Tibial artery (tissue), 4 donors: ENCODE measurements at places on chromosomes 7 and 10.

- DNase-seq = no peak
Observed at GRCh38 chr10:6061056-6061455, 1.1 kb downstream of the IL2RA start.

DNA sequence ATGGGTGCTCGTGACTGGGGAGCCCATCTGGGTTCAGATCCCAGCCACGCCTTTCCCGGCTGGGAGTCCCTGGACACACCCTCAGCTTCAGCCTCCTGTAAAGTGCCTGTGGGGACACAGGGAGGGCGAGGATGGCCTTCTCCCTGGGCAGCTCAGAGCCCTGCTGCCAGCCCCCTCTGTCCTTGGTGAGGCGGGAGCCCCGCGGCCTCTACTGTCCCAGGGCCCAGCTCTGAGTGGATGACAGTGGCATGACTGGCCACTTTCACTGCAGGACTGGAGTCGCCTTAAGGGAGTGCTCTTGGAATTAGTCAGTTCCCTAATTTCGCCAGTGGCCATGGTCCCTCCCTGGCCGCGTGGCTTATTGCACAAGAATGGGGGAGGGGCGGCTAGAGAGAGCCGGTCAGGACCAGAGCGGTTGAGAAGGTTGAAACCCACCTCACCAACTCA is 4.6 kb downstream of the BRI3 start:
- peak; percentile 91 for DNase-seq

- no peak for DNase-seq
Observed at GRCh38 chr7:131034166-131034881, 293.4 kb upstream of the MKLN1 start.

GRCh38 chr10:47300429-47300931 is 483 bp downstream of the GDF10 start:
- no peak for DNase-seq

GRCh38 chr10:73774637-73775036 is 7.2 kb upstream of the CHCHD1 start:
- no peak for DNase-seq

GRCh38 chr10:77637532-77638320 is at the start of gene KCNMA1:
TSS of gene KCNMA1 (minus strand) at chr10:77637808.
- peak; percentile 77 for DNase-seq

- no peak for DNase-seq
Observed at GRCh38 chr7:95046494-95047240, 139.3 kb downstream of the PPP1R9A start.

GRCh38 chr10:105797234-105797890 is 1156.3 kb downstream of the SORCS3 start:
- no peak for DNase-seq

GRCh38 chr7:42982604-42983115 is 50.5 kb downstream of the MRPL32 start:
- no peak for DNase-seq

GRCh38 chr10:93554760-93555432 is 11.6 kb upstream of the FFAR4 start:
- peak; percentile 65 for DNase-seq

- no peak for DNase-seq
Observed at GRCh38 chr10:16674147-16674703, 143.0 kb downstream of the RSU1 start.

DNA sequence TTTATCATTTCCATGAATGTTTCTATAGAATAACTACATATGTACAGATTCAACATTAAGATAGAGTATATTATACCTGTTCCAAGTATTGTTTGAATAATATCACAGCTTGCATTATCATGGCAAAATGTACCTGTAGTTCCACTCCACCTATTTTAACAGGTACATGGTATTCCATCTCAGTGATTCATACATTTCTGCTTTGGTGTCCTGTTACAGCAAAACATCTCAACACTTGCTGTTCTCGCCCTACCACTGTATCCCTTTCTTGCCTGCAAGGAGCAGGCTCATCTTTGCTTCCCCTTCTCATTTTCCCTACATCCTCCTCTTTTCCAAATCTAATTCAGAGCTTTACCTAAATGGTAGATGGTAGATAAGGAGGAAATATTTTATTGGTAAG is 27.1 kb upstream of the SGCE start:
- no peak for DNase-seq

DNA sequence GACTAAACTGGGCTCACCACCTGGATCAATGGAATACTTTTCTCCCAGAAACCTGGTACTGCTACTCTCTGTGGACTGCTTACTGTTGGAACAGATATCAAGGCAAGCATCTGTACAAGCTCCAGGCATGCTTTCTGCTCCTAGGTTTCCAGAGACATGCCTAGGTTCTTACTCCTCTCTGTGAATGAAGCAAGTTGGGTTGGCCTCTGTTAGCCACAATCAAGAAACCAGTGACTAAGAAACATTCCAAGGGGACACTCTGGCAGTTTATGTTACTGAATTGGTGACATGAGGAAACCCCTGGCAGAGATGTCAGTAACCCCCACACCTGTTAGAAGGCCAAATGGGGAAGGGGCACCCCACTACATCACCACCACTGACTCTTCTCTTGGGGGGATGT is 121.9 kb downstream of the GFRA1 start:
- no peak for DNase-seq

DNA sequence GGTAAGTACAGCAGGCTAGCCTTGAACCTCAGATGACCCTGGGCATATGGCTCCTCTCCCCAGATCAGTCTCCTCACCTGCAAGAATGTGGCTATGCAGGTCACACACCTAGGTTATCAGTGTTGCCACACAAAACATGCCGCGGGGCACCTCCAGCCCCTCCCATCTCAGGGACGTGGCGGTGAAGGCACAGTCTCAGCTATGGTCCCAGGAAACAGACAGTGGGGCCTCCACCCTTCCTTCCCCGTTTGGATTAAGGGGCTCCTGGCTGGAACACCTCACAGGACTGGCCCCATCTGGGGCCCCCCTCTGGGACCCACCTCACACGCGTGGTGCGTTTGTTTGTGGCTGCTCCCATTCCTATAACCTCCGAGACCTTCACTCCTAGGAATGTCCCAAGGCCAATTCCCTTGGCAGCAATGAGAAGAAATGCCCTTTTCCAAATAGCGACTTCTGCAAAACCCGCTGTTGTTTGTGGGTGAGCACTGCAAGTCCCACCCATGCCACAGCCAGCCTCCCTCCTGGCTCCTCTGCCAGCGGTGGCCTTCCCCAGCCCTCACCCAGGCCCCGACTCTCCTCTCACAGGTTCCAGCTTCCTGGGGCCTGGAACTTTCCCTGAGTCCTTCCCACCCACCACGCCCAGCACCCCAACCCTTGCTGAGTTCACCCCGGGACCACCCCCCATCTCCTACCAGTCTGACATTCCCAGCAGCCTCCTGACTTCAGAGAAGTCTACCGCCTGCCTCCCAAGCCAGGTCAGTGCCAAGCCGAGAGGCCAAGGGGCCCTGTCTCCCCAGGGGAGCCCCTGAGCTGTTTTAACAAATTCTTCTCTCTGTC is 17.1 kb downstream of the ZMIZ2 start:
- DNase-seq = no peak

- no peak for DNase-seq
Observed at GRCh38 chr7:106127984-106128780, 16.1 kb upstream of the SYPL1 start.

GRCh38 chr10:90306187-90306586 is 551.7 kb downstream of the HTR7 start:
- DNase-seq = no peak

DNA sequence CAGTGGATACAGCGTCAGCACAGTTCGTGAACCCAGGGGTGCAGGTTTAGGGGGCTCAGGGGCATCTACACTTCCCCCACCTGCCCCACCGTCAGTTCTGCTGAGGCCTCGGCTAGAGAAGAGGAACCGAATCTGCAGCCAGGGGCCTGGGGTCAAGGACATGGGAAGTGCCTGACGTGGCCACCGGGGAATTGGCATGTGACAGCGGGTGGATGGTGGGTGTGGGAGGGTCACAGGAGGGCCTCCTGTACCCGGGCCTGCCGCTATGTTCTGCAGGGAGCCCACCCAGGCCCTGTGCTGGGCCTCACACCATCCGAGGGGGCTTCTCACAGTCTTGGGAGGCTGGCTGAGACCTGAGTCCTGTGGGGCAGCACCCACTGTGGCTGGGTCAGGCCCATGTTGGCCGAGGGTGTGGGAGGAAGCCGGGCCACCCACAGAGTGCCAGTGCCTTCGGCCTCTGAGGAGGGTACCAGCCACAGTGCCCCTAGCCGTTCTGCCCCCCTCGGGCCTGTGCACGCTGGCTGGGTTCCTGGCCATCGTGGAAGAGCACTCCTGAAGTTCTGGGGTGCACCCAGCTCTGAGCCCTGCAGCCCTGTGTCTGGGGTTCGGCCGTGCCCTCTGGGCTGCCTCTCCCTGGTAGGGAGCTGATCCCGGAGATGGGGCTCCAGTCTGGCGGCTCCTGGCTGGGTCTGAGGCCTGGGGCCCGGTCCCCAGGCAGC is 5.9 kb downstream of the TTYH3 start:
- peak; percentile 76 for DNase-seq

- DNase-seq = peak; percentile 85
Observed at GRCh38 chr10:104328896-104329710, 9.2 kb downstream of the ITPRIP start.

DNA sequence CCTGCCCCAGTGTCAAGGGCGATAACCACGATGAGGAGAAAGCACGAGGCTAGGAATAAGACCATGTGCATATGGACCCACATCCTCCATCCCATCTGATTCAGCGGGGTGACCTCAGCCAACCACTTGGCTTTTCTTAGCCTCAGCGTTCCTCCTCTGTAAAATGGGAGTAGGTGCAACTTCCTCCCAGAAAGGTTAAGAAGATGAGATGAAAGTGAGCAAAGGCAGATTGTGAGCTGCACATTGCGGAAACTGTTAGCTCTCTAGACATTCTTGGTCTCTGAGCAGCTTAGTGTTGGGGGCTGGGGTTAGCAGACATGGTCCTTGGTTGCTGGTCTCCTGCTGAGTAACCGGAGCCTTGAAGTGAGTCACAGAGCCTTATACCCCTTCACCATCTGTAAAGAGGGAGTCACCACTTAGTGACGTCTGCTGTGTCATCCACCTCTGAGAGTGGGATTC is 497.3 kb upstream of the GALNT17 start:
- no peak for DNase-seq

GRCh38 chr10:59607970-59608369 is 101.7 kb downstream of the SLC16A9 start:
- DNase-seq = no peak

DNA sequence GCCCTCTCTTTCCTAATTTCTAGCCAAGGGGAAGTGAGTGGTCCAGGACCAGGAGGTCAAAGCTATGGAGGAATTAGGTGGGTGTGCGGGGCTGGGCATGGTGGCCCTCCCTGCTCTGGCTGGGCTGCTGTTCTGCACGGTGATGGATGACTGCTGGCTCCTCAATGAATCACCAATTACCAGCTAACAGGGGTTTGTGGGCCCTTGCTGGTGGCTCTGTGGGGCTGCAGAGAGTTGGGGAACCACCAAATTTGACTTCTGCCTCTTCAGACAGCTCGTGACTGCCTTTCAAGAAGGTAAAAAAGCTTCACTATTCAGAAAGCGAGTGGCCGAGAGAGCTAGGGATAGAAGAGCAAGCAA is 35.0 kb upstream of the HABP2 start:
- DNase-seq = no peak

- no peak for DNase-seq
Observed at GRCh38 chr7:54664235-54665228, 94.5 kb downstream of the SEC61G start.

GRCh38 chr10:29728541-29729049 is 93.8 kb upstream of the SVIL start:
- no peak for DNase-seq

DNA sequence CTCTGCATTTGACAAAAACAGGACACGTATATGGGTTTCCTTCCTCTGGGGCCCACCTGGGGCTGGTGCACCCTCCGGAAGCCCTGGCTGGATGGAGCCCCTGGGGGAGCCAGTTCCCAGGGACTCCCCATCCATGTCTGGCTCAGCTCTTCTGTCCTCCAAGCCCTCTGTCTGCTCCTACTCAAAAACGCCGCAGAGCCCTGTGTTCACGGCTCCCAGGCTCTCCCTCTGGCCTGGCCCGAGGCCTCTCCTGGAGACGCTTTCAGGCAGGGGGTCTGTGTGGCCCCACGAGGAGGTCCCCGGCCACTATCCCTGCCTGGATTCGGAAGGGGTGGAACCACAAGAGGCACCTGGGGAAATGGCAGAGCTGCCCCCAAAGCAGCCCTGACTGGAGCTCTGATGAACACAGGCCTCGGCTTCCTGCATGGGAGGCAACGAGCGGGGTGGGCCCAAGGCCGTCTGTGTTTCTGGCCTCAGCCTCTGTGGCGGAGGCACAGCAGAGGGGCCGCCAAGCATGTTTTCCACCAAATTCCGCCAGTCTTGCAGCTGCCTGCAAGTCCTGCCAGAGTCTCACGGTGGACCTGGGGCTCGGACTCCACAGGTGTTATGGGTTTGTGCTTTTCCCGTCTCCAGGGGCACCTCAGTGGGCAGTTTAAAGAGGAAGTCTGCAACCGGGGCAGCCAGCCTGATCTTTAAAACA is 22.6 kb upstream of the INPP5A start:
- peak; percentile 61 for DNase-seq

GRCh38 chr10:122404576-122404975 is 30.1 kb downstream of the PLEKHA1 start:
- no peak for DNase-seq

- no peak for DNase-seq
Observed at GRCh38 chr7:134014935-134015334, 112.2 kb upstream of the LRGUK start.

- DNase-seq = no peak
Observed at GRCh38 chr7:28041508-28042314, 138.9 kb downstream of the JAZF1 start.

DNA sequence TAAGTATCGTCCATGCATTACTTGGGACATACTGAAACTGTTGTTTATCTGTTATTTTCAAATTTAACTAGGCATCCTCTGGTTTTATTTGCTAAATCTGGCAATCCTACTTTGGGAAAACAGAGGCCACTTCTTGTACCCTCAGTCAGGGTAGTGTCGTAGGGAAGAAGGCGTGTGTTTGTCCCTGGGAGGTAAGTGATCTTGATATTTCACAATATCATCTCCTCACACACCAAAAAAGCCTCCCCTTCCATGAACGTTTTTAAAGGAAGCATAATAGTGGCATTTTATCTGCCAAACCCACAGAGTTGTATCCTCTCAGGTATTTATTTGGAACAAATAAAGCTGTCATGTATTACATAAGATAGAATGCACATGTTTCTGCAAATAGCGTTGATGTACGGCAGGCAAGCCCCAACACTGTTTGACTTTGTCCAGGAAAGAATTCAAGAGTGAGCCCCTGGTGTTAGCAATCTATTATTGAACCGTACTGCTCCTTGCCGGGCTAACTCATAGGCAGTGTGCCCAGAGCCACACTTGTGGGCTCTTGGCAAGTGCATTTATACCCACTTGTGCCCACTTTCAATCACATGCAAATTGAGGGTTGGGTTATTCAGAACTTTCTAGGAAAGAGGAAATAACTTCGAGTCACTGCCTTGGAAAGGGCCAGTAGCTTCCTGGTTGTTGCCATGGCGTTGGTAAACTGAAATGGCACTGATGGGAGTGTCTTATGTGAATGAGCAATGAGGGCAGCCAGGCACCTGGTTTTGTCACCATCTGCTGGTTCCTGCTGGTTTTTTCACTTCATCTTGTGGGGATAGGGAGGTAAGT is 266.0 kb downstream of the USP6NL start:
- DNase-seq = no peak

GRCh38 chr7:3289996-3290395 is 11.1 kb upstream of the SDK1 start:
- DNase-seq = no peak

GRCh38 chr7:27174874-27175625 is 930 bp upstream of the HOXA10 start:
- peak; percentile 76 for DNase-seq
